ENCODE measurements at places on chromosomes 2 and 18.

DNA sequence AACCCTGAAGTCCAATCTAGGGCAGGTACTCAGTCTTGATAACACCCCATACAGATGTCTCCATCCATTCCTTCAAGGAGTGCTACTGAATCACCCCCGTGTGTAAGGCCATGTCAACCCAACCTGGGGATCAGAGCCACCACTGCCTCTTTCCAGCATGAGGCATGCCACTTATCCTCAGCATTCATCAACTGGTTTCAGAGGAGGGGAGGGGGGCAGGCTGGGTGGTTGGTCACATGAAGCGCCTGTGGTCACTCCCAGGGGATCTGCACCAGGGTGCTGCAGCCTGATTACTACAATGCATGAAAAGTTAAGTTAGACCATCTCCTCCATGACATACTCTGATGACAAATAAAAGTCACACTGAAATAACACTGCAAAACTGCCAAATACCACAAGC lies 65.0 kb downstream of the UXS1 start:
- no peak for DNase-seq

DNA sequence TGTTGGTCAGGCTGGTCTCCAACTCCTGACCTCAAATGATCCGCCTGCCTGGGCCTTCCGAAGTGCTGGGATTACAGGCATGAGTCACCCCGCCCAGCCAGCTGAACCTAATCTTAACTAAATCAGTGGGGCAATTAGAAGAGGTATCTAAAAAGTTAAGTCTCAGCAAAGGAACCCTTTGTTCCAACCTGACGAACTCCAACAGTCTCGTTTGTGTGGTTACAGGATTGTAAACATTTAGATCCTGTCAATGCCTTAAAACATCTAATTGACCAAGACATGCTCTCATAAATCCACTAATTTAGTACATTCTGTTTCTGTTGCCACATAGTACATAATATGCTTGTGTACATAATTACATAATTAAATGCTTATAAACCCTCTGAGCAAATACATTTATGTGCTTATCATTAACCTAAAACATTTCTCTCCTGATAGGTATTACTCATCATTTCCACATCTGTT lies 31.1 kb upstream of the STK39 start:
- peak; percentile 77 for DNase-seq

DNA sequence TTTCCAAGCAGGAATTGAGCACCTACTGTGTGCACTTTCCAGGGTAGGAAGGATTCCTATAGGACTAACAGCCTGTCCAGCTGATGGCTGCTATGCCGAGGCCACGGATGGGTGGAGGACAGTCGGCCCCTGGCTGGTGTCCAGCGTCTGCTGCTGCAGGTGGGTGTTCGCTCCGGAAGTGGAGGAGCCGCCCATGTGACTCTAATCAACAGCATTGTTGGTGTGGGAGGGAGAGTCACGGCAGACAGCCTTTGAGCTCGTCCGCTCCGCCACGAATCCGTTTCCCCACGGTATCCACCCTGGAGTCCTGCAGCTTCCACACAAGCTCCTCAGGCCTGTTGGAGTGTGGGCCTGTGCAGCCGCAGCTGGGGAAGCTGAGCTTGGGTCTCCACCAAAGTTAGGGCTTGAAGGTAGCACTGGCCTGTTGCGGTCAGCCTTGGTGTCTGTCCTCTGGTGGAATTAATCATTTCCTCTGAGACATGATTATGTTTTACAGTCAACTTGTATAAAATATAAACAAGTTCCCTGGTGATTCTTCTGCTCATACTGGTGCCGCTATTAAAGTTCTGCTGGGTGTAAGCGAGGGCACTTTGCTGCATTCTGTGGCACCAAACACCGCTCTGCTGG lies 185.9 kb upstream of the TPO start:
- DNase-seq, result peak; percentile 44

DNA sequence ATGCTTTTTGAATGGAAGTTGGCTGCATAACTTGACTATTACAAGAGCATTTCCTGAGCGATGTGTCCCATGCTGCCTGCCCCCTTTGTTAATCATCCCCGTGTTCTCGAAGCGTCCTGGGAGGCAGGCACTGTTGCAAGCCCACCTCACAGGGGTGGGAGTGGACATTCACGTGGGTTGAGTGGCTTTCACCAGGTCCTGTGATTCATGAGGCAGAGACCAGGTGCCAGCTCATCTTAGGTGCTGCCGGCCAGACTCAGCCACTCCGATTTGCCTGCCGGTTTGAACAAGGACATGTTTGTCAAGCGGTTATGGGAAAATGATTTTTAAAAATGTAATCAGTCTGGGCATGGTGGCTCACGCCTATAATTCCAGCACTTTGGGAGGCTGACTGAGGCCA lies 112.5 kb downstream of the ZNF532 start:
- no peak for DNase-seq

GRCh38 chr2:150847578-150847977 lies 360.1 kb upstream of the RND3 start:
- no peak for DNase-seq

- DNase-seq, result peak; percentile 87
These were observed 95.6 kb upstream of the NABP1 start for GRCh38 chr2:191582355-191582754.

DNA sequence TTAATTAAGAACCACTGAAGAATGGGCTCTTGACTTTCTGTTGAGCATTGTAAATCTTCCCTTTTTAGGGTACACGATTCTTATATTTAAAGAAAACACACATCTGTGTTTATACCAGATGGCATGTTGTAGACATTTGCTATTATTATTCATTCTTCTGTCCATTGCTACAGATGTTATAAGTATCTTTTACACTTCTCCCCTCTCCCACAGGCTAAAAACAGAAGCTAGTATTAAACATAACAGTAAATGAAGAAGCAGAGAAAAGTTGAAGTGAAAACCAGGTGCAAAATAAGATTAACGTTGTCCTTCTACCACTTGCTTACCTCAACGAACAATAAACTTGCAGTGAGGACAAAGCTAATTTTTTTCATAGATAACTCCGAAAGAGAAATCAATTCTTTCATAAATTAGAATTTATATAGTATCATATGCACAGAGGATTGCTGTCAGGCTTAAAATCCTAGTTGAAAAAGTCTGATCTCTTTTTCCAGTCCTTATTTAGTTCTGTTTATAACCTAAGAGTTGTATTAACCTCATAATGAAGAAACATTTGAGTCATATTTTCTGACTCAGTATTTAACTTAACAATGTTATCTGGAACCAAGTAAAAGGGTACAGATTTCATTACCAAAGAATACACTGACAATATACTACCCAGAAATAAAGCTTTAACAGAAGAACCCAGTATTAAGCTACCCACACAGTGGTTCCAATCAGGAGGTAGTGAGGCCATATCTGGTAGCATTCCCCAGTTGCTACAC lies 16.4 kb upstream of the ZNF385B start:
- no peak for DNase-seq

DNA sequence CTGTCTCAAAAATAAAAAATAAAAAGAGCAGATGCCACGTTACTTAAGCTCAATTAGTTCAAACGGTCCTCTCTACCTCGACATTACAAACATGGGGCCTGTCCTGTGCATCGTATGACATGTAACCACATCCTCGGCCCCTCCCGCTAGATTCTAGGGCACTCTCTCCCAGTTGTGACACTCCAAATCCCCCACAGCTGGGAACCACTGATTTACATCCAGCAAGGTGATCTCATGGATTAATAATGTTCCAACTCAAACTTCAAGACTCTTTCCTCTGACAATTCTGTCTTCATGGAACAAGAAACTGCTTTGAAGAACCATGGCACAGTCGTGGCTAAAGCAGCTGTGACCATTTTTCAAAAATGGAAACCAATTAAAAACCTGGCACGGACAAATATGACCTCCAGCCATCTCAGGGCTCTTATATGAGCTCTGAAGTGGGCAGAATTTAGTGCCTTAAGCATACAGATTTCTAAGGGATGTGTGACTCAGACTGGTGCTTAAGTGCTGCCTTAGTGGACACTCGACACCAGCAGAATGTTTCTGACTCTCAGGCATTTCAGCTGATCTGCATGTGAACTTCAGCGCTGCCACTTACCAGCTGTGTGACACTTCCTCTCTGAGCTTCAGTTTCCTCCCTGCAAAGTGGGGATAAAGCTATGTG lies 31.7 kb upstream of the ASAP2 start:
- DNase-seq, result peak; percentile 94

DNA sequence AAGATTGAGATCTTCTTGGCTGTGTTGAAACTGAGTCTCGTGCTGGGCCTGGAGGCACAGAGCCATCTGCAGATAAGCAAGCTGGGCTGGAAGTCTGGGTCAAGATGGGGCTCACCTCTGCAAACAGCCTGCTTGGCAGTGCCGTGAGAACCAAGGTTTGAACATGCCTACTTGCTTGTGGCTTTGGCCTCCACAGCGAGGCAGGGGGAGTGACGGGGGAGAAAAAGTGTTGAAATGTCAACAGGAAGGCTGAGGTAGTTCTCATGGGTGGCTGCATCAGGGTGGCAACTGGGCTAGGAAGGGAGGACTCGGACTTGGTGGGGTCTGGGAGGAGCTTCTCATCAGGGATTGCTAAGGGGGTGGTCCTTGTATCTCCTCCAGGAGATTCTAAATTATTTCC lies 99.7 kb downstream of the THNSL2 start:
- DNase-seq, result no peak

GRCh38 chr2:162085090-162085891 lies 11.3 kb upstream of the DPP4 start:
- peak; percentile 82 for DNase-seq

GRCh38 chr2:162126111-162126519 lies 25.9 kb downstream of the GCG start:
- no peak for DNase-seq

DNA sequence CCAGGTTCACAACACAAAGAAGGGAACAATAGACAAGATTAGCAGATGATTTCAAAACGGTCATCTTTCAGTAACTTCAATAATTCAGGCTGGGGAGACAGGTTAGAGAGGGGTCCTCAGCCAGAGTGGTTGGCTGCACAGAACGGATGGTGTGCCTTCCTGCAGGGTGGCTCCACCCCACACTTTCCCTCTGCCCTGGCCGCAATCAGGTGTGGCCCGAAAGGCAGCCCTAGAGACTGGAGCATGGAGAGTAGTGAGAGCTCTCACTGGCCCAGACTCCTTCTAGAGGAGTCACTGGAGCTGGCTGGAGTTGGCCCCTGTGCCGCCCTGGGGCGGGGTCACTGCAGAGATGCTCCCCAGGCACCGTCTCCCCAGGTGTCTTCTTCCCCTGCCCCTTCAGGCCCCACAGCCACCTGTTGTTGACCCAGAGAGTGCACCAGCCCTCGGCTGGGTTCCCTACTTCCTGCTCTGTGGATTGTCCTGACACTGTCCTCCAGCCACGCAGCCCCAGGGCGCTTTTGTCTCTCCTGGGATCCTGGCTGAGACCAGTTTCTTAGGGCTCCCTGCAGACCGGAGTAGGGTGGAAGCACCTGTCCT lies 126.8 kb downstream of the PXDN start:
- DNase-seq, result no peak

DNA sequence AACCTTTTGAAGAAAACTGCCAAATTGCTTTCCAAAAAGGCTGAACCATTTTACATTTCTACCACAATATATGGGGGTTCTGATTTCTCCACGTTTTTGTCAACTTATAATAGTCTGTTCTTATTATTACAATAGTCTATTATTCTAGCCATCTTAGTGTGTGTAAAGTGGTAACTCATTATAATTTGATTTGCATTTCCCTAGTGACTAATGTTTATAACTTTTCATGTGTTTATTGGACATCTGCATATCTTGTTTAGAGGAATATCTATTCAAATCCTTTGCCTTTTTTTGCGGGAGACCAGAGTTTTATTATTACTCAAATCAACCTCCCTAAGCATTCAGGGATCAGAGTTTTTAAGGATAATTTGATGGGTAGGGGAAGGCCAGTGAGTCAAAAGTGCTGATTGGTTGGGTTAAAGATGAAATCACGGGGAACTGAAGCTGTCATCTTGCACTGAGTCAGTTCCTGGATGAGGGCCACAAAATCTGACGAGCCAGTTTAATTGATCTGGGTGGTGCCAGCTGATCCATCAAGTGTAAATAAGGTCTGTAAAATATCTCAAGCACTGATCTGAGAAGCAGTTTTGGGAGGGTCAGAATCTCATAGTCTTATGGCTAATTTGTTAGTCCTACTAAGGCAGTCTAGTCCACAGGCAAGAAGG lies 303.4 kb upstream of the NCKAP5 start:
- no peak for DNase-seq

- no peak for DNase-seq
These were observed 168.1 kb downstream of the SETBP1 start for GRCh38 chr18:44848644-44849335.

- peak; percentile 89 for DNase-seq
These were observed 22.6 kb upstream of the FZD5 start for GRCh38 chr2:207792244-207792785.

DNA sequence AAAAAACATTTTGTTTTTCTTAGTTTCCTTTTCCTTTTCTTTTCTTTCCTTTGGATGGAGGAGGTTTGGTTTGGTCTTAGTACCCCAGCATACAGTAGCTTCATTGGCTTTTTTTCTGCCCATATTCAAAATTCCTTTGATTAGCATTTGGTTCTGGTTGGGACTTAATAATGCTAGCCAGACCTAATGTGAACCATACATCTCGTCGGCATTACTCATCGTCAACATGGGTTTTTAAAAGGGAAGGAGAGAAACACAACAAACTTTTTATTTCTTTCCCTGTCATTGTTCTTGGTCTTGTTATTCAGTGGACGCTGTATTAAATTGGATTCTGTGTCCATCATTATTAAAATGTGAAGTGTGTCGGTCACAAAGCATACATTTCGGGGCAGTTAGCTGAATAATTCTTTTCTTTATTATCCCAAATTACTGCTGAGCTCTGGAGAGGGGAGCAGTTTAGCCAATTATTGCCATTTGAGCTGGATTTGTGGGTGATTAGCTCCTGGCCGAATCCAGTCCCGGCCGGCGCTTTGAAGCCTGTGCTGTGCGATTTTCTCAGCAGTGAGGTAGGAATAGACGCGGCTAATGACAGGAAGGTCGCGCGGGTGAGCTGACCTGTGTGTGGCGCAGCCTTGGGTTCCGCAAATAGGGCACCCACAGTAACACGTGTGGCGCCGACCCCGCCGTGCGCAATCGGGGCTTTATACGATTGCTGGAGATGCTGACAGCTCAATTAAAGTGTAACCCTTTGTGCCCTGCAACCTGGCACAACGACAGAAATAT lies 303.3 kb downstream of the GBX2 start:
- DNase-seq, result no peak

GRCh38 chr2:144914113-144914512 lies 394.2 kb upstream of the ZEB2 start:
- DNase-seq, result no peak

GRCh38 chr2:176495826-176496225 lies 226.6 kb downstream of the MTX2 start:
- no peak for DNase-seq

- DNase-seq, result no peak
These were observed 1357.8 kb upstream of the CRIM1 start for GRCh38 chr2:34997779-34998178.

DNA sequence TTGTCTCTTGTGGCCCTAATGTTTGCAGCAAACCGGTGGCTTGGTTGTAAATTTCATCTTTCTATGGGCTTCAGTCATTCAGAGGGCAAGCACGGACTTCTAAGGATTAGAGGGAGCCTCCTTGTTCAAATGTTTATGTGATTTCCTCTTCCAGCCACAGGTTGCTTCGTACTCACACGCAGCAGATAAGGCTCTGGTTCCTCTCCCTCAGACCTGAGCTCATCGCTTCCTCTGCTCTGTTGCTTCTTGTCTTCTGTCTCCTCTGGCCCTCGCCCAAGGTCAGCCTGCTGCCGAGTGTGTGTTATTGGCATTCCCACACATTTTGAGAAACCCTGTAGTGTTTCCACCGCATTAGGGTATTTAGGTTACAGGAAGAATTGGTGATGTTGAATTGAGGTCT lies 44.0 kb downstream of the MYL12B start:
- DNase-seq, result peak; percentile 60
